RPMI7951 (cell line): ENCODE measurements at places on chromosomes 1 and 21. TPM values are rescaled to one million over a fixed set of nuclear protein-coding genes. Genes with fewer than 3 reads are reported as not detected.

Gene CLCNKA
- total RNA-seq, result 0.12 TPM in 1 of 2 replicates, not detected in the other

GRCh38 chr1:92409946-92410549 is 76.7 kb downstream of the GFI1 start:
- no peak for DNase-seq

Gene GFI1
- total RNA-seq, result 0.12 and 0.20 TPM in 2 replicates

Gene POU3F1
- not detected in 2 replicates for total RNA-seq

GRCh38 chr1:101112051-101112780 is 86.6 kb upstream of the DPH5 start:
- DNase-seq, result no peak

DNA sequence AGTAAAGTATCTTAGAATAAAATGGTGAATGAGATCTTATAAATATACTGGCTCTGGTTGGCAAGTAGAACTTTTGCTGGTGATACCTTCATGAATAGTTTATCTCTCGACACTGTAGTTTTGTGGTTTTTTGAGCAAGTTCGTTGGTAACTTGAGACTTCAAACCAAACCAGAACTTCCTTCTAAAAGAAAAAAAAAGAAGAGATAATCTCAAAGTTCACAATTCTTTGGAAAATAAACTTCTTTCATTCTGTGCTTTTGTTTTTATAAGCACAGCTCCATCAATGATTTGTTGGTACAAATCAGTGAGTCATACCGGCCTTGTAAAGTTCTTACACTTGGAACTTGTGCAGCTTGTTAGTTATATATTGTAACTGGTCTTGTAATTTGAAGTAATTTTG is 2.3 kb downstream of the HIPK1 start:
- peak; percentile 48 for DNase-seq

- no peak for DNase-seq
These were observed 72.9 kb downstream of the IARS2 start for GRCh38 chr1:220166853-220167252.
